ENCODE measurements at places on chromosomes 12 and 14.

- no peak for DNase-seq
Observed at GRCh38 chr12:57584690-57585089, 6.3 kb upstream of the PIP4K2C start.

GRCh38 chr14:89107626-89108025, 283.2 kb downstream of the TTC8 start:
- no peak for DNase-seq

- DNase-seq: no peak
Observed at GRCh38 chr12:32032205-32032810, 73.1 kb downstream of the RESF1 start.

DNA sequence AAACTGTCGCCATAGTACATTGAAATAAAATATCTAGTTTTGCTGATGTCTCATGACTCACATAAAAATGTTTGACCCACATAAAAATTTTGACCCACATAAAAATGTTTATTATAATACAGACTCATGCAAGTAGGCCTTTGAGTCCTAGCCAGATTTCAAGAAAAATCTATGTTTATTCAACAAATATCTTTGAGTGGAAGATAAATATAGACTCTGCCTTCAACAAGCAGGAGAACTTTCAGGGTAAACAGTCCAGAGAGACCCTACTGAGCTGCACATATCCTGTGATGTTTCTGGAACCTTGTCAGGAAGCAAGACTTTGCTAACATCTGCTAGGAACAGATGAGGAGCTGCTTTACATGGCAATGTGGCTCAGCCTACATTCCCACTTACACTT, 283.1 kb downstream of the MDGA2 start:
- no peak for DNase-seq

DNA sequence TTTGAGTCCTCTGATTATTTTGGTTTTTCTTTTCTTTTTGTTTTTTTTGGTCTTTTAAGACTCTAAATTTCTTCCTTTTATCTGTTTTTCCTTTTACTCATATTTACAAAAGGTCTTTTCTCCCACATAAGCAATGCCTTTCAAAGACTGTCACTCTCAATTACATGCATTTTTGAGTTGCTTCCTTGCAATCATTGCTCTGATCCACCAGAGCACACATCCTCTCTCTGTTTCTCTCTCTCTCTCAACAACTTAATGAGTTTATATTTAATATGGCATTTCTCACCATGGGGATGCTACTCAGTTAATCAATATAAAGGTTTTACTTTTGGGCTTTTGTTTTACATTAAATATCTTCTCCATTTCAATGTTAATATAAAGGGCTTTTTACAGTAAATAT, 62.7 kb upstream of the OR10AD1 start:
- no peak for DNase-seq

- DNase-seq: no peak
Observed at GRCh38 chr14:64550621-64551333, 1.0 kb downstream of the PPP1R36 start.

- no peak for DNase-seq
Observed at GRCh38 chr14:22213120-22213519, 375.9 kb downstream of the DAD1 start.

DNA sequence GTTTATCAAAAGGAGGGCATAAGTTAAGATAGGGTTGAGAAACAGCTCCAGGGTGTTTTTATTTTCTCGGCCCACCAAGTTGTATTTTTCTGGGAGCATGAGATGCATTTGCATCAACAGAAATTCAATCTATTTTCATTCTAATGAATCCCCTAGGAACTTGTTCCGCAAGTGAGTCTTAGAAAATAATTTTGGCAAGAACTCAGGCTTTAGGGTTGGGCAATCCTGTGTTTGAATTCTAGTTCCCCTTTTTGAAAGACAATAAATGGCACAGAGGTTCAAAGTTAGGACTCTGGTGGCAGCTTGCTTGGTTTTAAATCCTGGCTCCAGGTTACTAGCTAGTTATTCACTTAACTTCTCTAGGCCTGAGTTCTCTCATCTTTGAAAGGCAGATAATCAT, 23.7 kb downstream of the SLC5A8 start:
- DNase-seq: no peak

- no peak for DNase-seq
Observed at GRCh38 chr14:102565959-102566358, 26.5 kb upstream of the RCOR1 start.

GRCh38 chr12:131764738-131765137, 53.8 kb downstream of the SFSWAP start:
- no peak for DNase-seq

DNA sequence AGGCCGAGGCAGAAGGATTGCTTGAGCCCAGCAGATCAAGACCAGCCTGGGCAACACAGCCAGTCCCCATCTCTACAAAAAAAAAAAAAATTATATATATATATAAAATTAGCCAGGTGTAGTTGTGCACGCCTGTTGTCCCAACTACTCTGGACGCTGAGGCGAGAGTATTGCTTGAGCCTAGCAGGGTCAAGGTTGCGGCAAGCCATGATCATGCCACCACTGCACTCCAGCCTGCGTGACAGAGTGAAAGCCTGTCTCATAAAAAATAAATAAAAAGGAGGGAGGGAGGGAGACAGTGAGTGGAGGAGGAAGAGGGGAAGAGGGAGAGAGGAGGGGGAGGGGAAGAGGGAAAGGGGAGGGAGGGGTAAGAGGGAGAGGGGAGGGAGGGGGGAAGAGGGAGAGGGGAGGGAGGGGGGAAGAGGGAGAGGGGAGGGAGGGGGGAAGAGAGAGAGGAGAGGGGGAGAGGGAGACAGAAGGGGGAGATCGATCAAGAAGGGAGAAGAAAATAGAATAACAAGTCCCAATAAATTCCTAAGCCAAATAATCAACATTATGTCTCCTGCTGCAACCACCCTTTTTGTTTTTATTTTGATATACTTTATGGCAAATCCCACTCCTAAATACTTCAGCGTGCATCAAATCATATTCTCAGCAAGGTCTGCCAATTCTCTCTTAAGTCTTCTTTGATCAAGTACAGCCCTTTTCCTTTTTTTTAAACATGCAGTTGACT, 163.9 kb downstream of the MED13L start:
- DNase-seq: no peak

DNA sequence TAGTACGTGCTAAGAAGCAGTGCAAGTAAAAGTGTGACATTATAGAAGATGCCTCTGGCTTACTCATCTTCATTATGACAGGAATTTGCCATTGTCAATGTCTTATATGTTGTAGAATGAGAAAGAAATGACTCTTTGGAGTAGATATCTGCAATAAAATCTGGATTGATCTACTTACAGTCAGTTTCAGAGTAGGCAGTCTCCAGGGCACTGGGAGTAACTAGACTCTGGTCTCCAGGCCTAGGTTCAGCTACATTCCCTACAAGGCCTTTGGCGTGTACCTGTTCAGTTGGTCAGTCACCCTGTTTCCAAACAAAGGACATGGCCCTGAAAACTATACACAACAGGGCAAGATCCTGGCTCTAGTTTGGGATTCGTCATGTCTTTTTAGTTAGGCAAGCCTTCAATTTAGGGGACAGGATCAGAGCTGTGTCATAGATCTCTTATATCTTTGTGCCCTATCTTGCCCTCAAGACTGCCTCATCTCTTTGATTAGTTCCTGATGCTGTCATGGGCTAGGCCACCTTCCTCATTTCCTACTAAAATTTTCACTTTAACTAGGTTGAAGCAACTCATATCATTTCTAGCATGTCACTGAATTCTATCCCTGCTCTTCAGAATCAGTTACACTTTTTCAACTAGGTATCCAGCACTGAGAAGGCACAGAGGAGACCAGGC, 410.0 kb downstream of the RAD51B start:
- no peak for DNase-seq

GRCh38 chr12:128813883-128814282, 9.9 kb downstream of the SLC15A4 start:
- no peak for DNase-seq

GRCh38 chr14:103616635-103617300, 12.2 kb upstream of the KLC1 start:
- no peak for DNase-seq

- no peak for DNase-seq
Observed at GRCh38 chr12:52867642-52868041, 18.8 kb upstream of the KRT78 start.

DNA sequence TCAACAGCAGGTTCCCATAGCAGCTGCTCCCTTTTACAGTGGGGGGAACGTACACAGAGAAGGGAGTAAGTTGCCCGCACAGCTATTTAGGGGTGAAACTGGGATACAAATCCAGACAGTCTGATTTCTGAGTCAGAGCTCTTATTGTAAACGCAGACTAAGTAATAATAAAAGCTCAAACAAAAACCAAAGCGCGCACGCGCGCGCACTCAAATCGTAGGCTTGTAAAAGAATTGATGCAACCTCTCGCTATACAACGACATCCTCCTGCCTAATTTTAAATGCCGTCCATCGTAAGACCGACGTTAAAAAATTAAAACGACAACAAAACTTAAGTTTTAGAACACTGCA, 747 bp upstream of the DACT1 start:
- no peak for DNase-seq

DNA sequence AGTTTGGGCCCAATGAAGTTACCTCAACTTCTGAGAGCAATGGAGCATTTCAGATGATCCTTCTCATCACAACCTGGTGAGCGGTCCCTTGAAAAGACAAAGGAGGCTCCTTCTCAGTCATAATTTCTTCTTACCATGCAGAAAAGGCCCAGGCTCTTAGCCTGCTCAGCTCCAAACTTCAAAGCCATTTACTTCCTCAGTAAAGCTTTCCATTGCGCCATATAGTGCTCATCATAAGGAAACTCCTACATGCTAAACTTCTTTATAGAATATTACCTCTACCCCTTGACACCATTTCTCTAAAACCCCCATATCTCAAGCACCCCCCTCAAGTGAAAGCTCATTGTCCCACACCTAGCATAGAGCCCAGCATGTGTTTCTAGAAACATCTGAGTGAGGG, 127.1 kb downstream of the GTF2A1 start:
- no peak for DNase-seq

DNA sequence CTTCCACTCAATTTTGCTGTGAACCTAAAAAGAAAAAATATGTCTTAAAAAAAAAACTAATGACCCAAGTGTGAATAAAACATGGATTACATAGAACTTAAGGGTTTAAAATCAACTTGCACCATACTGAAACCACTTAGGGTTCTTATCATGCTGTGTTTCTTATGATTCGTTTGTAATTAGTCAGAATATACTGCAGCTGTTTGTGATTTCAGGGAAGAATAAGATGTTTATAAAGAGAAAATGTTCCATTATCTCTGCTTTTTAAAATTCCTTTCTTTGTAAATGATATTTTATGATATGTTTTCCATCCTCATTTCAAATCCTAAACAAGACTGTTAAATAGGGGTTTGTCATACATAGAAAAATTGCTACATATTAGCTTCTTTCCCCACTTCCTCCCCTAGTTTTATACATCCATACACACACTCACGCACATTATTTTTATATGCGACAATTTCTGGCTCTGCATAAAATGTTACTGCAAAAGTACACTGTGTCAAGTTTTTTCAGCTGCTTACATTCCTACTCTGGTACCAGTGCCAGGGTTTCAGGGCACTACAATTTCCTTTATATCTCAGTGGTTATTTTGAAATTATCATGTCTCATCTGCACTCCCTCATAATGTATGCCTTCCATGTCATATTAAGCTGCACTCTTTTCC, 275.2 kb upstream of the GARIN6 start:
- DNase-seq: no peak

DNA sequence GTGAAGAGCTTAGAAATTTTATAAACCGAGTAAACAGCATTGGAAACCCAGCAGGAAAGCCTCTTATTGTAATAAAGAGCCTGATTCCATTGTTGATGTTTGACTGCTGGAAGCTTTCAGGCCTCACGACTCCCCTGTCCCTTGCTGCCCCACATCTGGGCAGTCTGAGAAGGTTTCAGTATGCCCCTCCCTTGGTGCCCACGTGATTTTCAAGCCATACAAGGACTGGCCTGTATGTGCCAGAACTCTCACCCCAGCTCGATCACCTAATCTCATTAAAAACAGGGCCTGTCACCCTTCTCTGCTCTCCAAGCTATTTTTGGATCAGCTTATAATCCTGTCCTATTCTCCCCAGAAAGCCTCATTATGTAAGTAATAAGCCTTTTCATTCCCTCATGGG, 7.5 kb upstream of the PYROXD1 start:
- no peak for DNase-seq

DNA sequence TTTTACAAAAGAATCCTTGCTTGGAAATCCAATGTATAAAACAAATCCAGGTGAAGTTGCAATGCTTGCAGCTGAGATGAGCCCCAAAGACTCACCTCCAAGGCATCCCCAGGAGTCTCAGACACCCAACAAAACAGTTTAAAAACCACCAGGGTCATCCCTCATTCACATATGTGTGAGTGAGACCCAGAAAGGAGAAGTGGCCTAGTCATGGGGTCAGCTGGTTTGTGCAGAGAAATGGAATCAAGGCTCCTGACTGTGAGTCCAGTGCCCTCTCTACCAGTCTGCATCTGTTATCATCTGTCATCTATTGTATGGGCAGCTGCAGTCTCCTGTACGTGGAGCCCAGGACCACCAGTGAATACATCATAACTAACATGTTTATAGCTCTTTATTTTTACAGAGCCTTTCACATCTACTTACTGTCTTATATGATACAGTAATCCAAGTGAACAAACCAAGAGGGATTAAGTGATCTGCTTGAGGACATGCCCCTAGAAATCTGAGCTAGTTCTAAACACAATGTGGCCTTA, 27.1 kb downstream of the PLEKHG7 start:
- DNase-seq: no peak

GRCh38 chr14:55693904-55694303, 113.9 kb downstream of the KTN1 start:
- DNase-seq: no peak

DNA sequence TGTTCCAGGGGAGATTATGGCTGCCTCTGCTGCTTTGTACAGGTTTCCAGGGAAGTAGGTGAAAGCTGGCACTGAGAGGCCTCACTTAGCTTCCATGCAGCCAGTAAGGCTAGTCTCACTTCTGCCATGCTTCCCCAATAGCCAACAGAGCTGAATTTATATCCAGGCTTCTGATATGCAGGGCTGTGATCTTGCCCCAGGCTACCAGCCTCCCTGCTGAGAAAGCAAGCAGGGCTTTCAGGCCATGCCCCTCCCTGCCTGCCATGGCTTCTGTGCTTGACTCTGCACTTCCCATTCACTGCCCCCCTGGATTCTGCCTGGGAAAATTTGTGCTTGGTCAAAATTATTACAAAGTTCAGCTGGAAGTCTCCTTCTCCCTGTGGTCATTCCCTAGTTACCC, 302.1 kb upstream of the FBXO33 start:
- no peak for DNase-seq

- no peak for DNase-seq
Observed at GRCh38 chr12:132955094-132956010, 754 bp downstream of the ZNF605 start.

- DNase-seq: no peak
Observed at GRCh38 chr14:75720116-75720515, 59.1 kb downstream of the TTLL5 start.

Measured in T-helper 9 cell (primary cell).